Renal pelvis (tissue), 12 donors: ENCODE measurements at places on chromosomes 5 and 9. TPM values are rescaled to one million over a fixed set of nuclear protein-coding genes. Genes with fewer than 3 reads are reported as not detected.
A peak's percentile ranks its signal among the peaks of the same experiment; 100 is the strongest.

Gene CDX1
- polyA plus RNA-seq = 0.84 TPM

GRCh38 chr9:4324513-4324912, 24.6 kb upstream of the GLIS3 start:
- DNase-seq = no peak

GRCh38 chr9:120571443-120572257, 8.3 kb downstream of the CDK5RAP2 start:
- no peak for DNase-seq

- no peak for DNase-seq
Observed at GRCh38 chr5:135724617-135725016, 109.8 kb upstream of the SLC25A48 start.

Gene MARCHF11
- polyA plus RNA-seq = 3.6 TPM

- DNase-seq = no peak
Observed at GRCh38 chr9:114694719-114695269, 12.8 kb upstream of the TEX48 start.

- DNase-seq = no peak
Observed at GRCh38 chr5:53970475-53970874, 339.9 kb downstream of the ARL15 start.

DNA sequence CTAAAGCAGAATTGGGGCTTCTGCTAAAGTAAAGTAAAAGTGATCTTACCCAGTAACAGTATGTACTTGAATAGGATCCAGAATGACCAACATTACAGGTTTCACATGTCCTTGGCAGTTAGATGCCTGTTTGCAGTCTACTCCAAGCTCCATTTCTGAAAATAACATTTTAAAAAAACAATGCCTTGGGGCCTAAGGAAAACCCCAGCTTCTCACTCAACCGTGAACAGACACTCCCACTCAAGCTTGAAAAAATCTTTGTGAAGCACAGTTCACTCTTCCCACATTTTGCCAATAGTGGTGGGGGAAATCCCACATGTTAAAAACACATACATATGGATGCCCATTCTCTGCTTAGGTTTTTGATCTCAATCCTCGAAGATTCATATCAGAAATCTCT, 304.1 kb downstream of the ARRDC3 start:
- peak; percentile 36 for DNase-seq

Gene DNAH5
- 1.2 TPM for polyA plus RNA-seq

- no peak for DNase-seq
Observed at GRCh38 chr9:128899566-128900322, 17.8 kb downstream of the LRRC8A start.

DNA sequence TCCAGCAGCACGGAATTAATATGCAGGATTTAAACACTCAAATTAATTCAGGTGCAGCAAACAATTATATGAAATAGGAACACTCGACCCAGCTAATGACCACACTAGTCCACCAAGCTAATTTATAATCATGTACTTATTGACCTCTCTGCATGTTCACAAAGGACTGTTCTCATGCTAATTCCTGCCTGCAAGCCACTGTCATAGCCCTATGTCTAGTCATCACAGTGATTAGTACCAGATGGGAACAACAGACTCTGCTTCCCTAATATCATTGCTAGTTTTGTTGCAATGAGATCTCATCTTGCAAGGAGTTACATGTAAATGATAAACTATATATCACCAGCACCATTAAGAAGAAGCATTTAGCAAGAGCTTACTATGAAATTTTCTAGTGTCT, 553.0 kb upstream of the GRAMD2B start:
- no peak for DNase-seq

Gene CARTPT
- not detected for polyA plus RNA-seq

Gene ITGA2
- 23.9 TPM for polyA plus RNA-seq

Gene TIMD4
- 0.46 TPM for polyA plus RNA-seq

DNA sequence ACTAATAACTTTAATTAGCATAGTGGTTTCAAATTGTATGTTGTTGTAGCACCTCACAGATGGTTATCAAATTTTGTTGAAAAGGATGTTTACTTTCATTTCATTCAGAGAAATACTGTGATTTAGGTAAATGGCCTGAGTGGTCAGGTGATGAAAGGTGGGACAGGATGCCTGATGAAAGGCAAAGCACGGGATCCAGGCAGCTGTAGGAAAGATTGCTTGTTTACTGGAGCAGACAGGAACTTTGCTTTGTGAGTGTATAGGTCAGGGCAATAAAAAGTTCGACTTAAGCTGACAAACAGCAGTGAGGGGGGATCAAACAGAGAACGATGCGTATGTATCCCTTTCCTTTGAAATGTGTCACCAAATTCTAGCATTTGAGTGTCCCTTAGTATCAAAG, 19.0 kb downstream of the KIAA1958 start:
- DNase-seq = no peak

Gene NTRK2
- 81.1 TPM for polyA plus RNA-seq

DNA sequence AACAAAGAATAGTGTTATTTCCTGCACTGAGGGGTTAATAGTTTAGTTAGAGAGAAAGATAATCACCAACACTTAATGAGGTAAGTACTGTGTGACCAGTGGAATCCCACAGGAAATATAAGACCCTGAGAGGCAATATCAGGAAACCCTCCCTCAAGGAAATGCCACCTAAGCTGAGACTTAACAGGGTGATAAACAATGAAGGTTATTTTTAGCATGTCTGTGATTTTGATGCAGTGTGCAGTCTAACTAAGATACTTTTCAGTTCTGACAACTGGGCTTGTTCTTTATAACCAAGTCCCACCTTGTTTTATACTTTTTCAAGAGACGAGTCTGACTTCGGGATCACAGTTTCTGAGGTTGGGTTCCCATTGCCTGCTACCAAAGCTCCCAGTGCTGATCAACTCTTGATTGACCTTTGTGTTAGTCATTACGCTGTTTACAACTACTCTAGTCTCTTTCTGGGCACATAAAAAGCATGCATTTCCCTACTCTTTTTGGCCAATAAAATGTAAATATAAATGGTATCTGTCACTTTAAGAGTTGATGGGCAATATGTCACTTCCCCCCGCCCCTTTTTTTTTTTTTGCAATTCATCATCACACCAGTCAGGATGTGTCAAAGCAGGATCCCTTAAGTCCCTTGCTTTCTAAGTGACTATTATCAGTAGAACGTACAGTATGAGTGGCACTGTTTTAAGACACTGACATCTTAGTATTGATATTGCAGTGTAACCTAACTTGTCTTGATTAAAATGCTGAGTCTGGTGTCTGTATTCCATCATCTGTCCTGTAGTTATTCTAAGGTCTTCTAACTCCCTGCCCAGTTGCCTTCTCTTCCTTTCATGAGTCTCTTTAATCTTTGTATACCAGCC, 31.4 kb downstream of the C6 start:
- DNase-seq = no peak

Gene GRXCR2
- polyA plus RNA-seq = not detected

GRCh38 chr5:107790671-107791070, 119.9 kb upstream of the EFNA5 start:
- DNase-seq = no peak

Gene SPINK14
- not detected for polyA plus RNA-seq

GRCh38 chr5:177304392-177305119, 957 bp downstream of the PRELID1 start:
- DNase-seq = no peak

Gene CCDC69
- 5.1 TPM for polyA plus RNA-seq

GRCh38 chr5:14038341-14038959, 94.0 kb upstream of the DNAH5 start:
- no peak for DNase-seq

DNA sequence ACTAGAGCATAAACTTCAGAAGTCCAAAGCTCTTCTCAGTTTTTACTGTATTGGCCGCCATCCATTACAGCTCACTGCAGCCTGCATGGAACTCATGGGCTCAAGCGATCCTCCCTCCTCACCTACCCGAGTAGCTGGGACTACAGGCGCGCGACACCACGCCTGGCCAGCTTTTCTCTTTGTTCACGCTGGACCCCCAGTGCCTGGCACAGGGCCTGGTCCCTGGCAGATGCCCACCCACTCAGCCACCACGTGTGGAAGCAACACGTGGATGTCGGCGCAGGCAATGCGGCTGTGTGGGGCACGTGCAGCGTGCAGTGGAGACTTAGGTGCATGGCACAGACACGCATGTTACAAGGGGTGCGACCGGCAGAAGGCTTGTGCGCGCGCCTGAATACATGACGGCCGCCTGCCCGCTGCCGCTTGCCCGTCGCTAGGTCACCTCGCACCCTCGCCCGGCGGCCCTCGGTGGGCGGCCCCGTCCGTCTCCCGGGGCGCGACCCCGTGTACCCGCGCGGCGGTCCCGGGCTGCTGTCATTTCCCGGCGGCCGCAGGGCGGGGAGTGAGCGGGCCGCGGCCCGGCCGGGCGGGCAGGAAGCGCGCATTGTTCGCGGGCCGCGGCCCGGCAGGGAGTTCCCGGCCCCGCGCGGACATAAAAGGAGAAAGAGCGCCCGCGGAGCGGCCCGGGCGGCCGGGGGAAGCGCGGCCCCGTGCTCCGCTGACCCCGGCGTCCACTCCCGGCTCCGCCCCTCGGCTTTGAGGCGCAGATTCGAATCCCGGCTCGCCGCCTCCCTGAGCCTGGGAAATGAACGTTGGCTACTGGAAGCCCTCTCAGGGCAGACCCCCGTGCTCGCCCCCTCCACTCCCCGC, 24.1 kb upstream of the PTGS1 start:
- peak; percentile 22 for DNase-seq

GRCh38 chr9:17744786-17745185, 165.9 kb downstream of the SH3GL2 start:
- peak; percentile 54 for DNase-seq

DNA sequence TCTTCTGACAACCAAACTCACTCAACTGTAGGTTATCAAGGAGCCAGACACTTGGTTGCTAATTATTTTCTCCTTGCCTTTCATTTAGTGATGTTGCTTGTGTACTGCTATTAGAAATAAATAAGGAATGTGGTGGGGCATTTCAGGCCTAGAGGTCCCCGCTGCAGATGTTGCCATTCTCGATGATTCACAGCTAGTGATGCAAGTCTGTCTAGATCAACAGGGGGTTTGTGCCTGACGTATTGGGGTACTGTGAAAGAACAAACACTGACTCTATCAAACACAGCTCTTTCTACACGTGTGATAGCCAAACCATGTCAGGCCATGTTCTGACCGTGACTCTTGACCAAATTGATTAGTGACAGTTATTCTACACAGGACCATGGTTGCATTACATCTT, 144.7 kb downstream of the OSTF1 start:
- DNase-seq = no peak

GRCh38 chr9:73183917-73184861, 32.5 kb downstream of the ANXA1 start:
- DNase-seq = peak; percentile 20
